ENCODE measurements at places on chromosomes 3 and 15.

DNA sequence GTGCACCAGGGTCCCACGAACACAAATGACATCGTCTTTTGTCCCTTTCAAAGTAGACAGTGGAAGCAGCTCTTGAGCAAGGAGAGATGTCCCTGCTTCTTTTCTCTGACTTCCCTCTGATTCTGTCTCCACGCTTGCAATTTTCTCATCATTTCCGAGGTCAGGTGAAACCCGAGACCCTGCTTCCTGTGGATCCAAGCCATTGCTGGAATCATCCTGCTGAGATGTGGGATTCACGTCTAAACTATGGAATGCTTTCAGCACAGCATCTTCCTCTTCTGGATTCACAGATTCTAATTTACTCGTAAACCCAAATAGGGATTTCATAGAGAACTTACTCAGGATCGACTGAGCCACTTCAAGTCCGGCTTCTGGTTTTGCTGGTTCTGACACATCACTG, 127.1 kb downstream of the FMN1 start:
- DNase-seq = no peak

DNA sequence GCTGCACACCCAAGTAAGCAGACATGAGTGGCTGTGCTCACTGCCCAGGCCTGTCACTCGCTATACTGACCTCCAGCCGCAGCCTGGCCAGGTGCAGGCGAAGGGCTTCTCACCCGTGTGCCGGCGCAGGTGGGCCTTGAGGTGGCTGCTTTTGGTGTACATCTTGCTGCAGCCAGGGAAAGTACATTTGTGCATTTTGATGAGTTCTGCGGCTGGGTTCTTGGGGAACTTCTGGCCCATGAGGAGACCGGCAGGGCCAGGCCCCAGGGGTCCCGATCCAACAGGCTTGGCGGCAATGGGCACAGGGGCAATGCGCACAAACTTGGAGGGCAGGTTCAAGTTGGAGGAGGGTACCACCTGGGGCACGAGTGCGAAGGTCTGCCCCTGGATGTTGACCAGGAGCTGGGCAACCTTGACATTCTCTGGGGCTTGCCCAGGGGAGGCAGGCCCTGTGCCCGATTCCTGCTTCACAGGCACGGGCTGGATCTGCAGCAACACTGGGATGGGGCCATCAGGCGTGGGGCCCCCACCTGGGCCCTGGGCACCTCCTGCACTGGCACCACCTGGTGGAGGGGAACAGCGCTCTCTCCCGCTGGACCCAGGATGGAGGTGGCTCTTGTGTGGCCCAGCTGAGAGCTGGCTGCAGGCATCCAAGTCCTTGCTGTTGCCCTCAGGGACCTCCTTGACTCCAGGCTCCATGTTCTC, 5.3 kb downstream of the KLF15 start:
- no peak for DNase-seq

- DNase-seq = no peak
Measured at GRCh38 chr3:72384602-72385001, 463.6 kb downstream of the SHQ1 start.

- no peak for DNase-seq
Measured at GRCh38 chr3:152899306-152899705, 64.4 kb downstream of the P2RY1 start.

DNA sequence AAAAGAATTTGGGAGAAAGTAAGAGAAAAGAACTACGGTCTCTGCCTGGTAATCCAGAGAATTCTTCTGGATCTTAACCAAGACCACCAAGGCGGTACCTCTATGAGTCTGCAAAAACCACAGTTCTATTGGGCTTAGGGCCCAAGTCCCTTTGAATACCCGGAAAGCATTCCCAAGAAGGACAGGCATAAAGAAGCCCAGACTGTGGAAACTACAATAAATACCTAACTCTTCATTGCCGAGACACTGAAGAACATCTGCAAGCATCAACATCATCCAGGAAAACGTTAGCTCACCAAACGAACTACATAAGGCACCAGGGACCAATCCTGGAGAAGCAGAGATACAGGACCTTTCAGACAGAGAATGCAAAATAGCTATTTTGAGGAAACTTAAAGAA, 162.3 kb upstream of the TMC3 start:
- DNase-seq = no peak

DNA sequence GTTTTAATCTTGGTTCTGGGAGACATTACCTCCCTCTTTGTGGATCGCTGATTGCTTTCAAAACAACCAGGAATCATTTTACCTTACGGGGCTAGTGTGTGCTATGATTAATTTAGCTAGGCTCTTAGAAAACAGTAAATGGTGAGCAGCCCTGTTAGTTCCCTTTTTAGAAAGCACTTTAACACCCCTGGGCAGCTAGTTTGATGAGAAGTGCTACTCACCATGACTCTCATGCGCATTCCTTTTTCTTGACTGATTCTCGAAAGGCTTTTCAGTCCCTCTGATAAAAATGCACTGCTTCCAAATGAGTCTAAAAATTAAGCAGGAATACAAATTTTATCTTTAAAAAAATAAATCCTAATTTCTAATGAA, 75.3 kb upstream of the LEKR1 start:
- no peak for DNase-seq

DNA sequence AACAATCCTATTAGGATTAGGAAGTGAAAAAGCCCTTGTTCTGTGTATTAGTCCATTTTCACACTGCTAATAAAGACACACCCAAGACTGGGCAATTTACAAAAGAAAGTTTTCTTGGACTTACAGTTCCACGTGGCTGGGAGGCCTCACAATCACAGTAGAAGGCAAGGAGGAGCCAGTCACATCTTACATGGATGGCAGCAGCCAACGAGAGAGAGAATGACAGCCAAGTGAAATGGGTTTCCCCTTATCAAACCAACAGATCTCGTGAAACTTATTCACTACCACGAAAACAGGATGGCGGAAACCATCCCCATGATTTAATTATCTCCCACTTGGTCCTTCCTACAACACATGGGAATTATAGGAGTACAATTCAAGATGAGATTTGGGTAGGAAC, 248.2 kb upstream of the KCNMB2 start:
- no peak for DNase-seq

- DNase-seq = no peak
Measured at GRCh38 chr3:127763816-127764215, 58.5 kb downstream of the MGLL start.

GRCh38 chr3:128484404-128485281, 8.4 kb downstream of the GATA2 start:
- DNase-seq = no peak

GRCh38 chr15:82966671-82967071, 14.2 kb upstream of the HOMER2 start:
- DNase-seq = no peak

- DNase-seq = no peak
Measured at GRCh38 chr15:67117370-67117769, 52.0 kb downstream of the SMAD3 start.

- no peak for DNase-seq
Measured at GRCh38 chr3:149333176-149333859, at the start of gene TM4SF18. TM4SF18 (minus strand) TSS chr3:149333636; CDS start chr3:149333382, 254 bp downstream.

GRCh38 chr3:172582712-172583111, 59.5 kb upstream of the TNFSF10 start:
- DNase-seq = no peak

DNA sequence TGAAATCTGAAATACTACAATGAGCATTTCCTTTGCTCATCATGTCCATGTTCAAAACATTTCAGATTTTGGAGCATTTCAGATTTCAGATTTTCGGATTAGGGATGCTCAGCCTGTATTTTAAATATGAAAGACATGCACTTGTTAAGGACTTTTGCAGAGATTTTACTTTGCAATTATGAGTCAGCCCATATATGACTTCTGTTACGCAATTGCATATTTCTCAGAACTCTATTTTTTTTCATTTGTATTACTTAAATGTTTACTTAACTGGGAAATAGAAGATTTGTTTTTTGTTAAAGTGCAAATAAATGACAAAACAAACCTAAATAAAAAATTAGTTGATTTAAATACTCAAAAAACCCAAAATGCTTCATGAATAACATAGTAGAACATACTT, 376.2 kb downstream of the ZBTB20 start:
- DNase-seq = no peak

GRCh38 chr15:74062671-74063070, 19.7 kb downstream of the GOLGA6A start:
- DNase-seq = no peak

- DNase-seq = no peak
Measured at GRCh38 chr3:177777699-177778098, 580.4 kb upstream of the TBL1XR1 start.

DNA sequence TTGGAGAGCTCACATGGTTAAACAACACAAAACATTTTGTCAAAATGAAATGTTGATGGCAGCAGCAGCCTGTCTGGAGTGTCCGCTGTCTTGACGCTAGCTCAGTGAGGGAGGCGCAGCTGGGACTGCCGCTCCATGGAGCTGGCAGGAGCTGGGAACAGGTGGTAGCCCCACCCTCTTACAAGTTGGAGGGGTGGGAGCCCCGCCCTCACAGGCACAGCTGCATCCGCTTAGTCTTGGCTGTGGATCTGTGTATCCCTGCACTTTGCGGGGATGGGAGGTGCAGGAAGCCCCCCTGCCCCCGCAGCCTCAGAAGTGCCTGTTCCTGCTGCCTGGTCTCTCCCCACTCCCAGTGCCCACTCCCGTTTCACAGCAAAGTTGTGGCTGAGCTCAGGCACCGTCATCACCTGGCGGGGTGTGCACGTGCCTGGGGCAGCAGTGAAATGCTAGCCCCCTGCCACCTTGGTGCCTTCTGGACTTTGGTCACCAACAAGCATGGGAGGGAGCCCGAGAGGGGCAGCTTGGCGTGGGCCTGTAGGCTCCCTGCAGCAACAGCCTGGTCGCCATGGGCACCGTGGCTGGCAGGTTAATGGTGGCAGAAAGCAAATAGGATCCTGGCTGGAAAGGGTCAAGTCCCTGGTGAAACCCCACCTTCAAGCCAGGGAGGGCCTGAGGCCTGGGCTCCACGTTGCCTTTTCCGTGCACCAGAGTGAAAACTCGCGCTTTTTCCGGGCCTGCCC, 53.8 kb upstream of the CADM2 start:
- peak; percentile 9 for DNase-seq

DNA sequence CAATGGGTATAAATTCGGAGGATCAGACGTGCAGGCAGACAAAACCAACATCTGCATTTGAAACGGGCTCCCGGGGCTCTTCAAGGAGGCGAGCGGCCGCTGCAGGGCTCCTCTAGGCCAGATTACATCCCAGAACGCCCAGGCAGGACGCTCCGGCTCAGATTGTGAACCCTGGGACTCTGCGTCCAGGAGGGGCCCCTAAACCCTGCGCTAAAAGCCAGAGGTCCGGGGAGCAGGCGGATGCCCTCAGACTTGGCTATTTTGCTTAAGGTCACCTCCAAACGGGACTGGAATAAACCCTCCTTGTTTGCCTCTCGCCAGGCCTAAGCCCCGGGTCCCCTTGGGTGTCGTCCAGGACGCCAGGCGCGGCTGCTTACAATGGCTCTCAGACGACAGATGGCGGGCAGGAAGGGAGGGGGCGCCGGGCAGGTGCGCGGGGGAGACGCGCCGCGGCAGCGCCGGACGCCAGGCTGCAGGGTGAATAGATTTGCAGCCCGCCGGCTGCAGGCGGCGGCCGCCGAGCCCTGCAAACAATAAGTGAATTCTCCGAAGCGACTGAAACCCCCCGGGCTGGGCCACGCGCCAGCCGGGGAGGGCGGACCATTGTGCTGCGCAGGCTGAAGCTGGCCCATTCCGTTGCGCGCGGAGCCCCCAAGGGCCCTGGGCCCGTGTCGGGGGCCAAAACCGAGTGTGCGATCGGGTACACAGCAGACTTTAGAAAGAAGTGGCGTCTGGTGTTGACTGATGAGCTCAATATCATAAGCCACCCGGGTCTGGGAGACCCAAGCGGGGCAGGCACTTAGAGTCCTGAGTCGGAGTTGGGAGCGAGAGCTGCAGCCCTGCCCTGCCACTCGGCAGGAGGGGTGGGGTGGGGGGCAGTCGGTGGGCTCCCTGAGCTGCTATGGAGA, 32.3 kb upstream of the AMOTL2 start:
- peak; percentile 77 for DNase-seq

- no peak for DNase-seq
Measured at GRCh38 chr3:81320862-81321261, 440.6 kb downstream of the GBE1 start.

DNA sequence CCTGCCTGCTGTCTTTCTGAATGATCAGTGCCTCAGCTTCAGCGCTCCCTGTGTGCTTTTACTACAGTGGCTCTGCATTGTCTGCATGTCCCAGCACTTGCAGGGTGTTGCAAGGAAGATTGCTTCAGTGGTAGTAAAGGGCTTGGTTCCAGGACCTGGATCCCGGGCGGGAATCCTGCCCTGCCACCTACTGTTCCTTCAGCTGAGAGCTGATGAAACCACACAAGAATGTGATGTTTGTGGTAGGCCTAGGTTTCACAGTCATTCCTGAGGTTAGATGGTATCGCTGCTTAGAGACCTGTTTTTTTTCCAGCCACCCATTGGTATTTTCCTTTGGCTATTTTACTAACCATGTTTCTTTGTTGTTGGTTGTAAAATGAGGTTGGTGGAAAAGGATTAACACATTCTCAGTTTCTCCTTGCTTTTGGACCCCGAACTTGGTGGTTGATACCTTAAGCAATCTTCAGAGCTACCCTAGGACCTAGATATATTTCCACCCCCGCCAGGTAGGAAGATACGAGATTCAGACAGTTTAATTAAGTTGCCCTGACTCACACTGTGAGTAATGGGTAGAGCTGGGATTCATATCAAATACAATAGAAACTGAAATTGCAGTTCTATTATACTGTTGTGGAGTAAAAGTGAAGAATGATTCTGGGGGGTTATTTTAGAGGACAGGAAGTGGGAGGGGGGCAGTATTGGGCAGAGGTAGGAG, 11.4 kb downstream of the GPR87 start:
- no peak for DNase-seq

GRCh38 chr15:73955861-73956742, 29.8 kb downstream of the LOXL1 start:
- no peak for DNase-seq

- DNase-seq = no peak
Measured at GRCh38 chr3:5441401-5441800, 253.9 kb downstream of the EDEM1 start.

GRCh38 chr3:138440121-138440521, 5.7 kb downstream of the ESYT3 start:
- DNase-seq = no peak

- no peak for DNase-seq
Measured at GRCh38 chr3:113261626-113262303, 50.4 kb downstream of the BOC start.

GRCh38 chr3:174430986-174431385, 428.1 kb upstream of the NAALADL2 start:
- DNase-seq = no peak

GRCh38 chr3:142837526-142837925, 51.4 kb downstream of the PCOLCE2 start:
- no peak for DNase-seq

GRCh38 chr3:171328419-171329082, 131.7 kb downstream of the TNIK start:
- no peak for DNase-seq

Data from hypothalamus (tissue), 51 donors.